Activated CD4-positive, CD25-positive, alpha-beta regulatory T cell treated with anti-CD3 and anti-CD28 coated beads, Interleukin-2, amount 50 U/mL, for 72 hours (primary cell): ENCODE measurements at places on chromosomes 7 and 10.

GRCh38 chr7:12207046-12207445, 4.0 kb upstream of the TMEM106B start:
- no peak for DNase-seq

- no peak for DNase-seq
Measured at GRCh38 chr7:106285855-106286492, 1.2 kb upstream of the NAMPT start.

DNA sequence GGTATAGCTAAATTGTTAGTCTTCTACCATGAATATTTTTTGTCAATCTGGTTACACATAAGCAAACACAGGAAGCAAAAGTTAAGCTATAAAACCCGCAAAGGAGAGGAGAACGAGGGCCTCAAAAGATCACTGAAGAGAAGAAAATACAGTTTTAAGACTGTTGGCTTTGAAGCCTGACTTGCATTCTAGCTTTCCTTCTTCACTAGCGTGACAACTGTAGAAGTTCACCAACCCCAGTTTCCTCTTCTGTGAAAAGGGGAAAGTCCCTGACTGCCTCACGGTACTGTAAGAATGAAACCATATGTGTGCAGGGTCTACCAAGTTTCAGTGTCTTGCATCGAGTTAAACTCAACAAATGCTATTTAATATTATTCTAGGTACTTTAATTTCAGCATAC, 7.5 kb upstream of the LRRN3 start:
- no peak for DNase-seq

GRCh38 chr10:6218692-6219493, 16.2 kb downstream of the PFKFB3 start:
- no peak for DNase-seq

DNA sequence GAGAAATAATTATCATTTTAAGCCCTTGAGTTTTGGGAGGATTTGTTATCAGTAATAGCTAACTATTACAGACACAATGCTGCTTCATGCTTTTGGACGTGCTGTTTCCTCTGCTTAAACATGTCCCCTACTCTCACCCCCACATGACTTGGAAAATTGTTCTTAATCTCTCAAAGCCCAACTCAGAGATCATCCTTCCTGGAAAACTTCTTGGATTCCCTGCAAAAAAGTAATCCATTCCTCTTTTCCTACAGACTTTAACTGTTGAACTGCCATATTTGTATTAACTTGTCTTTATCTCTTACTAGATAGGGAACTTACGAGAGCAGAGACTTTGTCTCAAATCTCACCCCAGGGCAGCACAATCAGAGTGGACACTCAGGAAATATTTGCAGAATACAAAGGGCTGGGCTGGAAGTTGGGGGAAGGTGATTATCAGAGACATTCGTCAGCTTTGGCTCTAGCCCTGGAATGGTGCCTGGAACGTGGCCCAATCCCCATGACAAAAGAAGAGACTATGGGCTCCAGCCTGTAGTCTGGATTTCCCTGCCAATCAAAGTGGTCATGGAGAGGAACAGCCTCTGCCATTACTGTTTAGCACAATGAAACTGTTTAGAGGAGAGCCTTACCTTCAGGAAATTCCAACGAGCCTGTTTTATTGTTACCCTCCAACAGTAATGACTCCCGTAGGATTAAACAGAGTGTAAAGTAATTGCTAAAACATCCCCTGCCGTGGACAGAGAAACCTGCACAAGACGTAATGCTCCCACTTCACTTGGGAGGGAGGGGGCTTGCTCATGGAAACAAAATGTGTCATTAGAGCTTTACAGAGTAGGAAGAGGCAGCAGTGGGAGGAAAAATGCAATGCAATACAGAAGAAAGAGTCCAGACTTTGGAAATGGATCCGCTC, 140.4 kb upstream of the AUTS2 start:
- DNase-seq = no peak

GRCh38 chr7:3280946-3281656, 20.0 kb upstream of the SDK1 start:
- DNase-seq = no peak

DNA sequence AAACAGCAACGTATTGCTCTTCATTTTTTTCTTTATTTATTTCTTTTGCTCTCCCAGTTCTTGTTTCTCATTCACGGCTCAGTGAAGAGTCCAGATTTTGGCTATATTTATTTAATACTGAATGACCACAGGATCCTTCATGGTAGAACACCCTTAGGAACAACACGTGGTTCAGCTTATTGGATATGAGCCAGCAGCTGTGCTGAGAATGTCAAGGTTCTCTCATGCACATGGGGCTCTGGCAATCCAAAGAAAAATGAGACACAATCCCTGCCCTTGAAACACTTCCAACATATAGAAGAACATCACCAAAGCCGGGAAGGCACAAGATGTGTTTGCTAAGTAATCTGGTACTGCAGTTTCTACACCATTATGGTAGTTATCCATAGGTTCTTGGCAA, 852.9 kb downstream of the SORCS1 start:
- DNase-seq = no peak

- DNase-seq = peak; percentile 74
Measured at GRCh38 chr7:43583424-43584194, 701 bp downstream of the STK17A start.

- no peak for DNase-seq
Measured at GRCh38 chr10:86160890-86161585, 205.6 kb downstream of the GRID1 start.

DNA sequence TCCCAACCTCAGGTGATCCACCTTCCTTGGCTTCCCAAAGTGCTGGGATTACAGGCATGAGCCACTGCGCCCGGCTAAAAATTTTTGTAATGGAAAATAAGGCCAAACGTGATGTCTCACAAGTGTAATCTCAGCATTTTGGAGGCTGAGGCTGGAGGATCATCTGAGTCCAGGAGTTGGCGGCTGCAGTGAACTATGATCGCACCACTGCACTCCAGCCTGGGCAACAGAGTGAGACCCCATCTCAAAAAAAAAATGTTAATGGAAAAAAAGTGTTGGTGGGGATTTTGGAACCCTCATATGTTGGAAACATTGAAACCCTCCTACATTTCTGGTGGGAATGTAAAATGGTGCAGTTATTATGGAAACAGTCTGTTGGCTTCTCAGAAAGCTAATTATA, 2.7 kb upstream of the SRPK2 start:
- DNase-seq = no peak

DNA sequence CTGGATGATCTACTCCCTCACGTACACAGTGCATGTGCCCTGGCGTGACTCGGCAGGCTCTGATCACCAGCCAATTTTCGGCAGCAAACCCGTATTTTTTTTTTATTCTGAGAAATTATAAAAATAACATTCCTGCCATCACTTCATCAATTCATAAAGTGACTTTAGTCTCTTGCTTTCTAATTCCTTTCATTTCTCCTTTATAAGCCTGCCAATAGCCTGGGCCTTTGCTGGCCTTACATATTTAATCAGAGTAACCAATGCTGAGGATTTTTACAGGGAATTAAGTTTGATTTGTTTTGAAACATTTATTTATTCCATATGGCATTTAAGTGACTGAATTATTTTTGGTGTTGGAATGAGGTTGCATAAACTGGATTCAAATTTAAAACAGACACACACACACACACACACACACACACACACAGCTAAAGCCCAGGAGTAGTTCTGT, 140.8 kb downstream of the ETV1 start:
- no peak for DNase-seq

DNA sequence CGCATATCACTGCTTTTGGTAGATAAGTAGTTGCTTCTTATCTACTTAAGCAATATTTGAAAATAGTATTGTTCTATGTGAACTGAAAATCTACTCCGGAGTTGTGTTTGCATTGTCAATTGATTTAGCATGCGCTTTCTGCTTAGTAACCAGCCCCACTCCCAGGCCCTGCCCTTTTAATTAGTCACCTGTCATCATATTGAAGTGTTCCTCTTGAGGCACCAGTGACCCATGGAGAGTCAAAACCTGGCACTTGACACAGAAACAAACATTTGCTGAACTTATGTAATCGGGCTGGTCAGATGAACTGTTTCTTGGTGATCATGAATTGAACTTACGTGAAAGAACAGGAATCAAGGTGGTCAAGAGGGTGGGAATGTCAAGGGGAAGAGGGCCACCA, 27.8 kb upstream of the CDHR3 start:
- no peak for DNase-seq

DNA sequence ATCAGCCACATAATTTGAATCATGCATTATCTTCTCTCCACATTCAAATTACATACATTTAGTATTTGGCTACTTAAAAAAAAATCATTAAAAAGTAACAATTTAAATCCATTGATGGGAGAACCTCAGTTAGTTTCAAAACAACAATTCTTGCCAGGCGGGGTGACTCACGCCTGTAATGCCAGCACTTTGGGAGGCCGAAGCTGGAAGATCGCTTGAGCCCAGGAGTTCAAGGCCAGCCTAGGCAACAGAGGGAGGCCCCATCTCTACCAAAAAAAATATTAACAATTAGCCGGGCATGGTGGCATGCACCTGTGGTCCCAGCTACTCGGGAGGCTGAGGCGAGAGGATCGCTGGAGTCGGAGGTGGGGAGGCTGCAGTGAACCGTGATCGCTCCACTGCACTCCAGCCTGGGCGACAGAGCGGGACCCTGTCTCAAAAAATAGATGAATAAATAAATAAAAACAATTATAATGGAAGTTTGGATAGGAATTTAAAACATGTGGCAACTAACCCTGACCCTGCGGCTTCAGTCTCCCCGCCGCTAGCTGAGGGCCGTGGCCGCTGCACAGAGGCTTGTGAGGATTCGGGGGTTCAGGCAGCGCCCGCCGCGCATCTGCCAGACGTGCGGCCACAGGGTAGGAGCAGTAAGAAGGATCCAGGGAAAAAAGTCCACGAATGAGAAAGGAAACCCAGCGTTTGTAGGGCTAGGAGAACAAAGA, 1.1 kb upstream of the CSGALNACT2 start:
- DNase-seq = no peak

GRCh38 chr10:99870123-99870730, 87.8 kb downstream of the ABCC2 start:
- DNase-seq = no peak

GRCh38 chr7:102079140-102080018, 207.3 kb upstream of the SH2B2 start:
- no peak for DNase-seq

GRCh38 chr7:149334930-149335329, 72.9 kb downstream of the ZNF783 start:
- no peak for DNase-seq

DNA sequence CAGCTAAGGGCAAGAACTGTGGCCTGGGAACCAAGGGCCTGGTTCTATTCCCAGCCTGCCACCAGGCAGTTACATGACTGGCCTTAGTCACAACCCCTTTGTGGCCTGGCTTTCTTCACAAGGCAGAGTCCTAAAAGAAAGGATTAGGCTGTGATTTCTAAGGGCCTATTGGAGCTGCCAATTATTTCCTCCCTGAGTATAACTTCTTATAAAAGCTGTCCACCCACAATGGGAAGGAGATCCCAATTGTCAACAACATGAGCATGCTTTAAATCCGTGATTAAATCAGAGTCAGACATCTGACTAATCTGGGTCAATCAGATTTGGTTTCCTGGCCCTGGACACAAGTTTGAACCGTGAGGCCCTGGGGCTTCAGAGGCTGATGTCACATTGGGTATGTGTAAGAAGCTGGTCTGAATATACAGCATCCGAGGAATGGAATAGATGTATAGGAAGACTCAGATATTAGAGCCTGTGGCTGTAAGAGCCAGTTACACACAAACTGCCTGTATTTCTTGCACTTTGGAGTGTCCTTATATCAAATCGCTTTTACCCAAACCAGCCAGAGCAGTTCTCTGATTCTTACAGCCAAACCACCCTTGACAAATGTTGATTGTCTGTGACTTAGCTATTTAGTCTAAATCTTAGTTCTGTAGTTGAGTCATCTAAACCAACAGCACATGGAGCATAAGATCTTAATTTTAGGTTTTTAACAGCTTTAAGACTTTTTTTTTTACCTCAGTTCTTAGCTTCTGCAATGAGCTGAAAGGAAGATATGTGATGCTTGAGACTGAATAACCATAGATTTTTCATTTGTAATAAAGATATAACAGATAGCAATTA, 61.3 kb downstream of the ABCB4 start:
- no peak for DNase-seq

DNA sequence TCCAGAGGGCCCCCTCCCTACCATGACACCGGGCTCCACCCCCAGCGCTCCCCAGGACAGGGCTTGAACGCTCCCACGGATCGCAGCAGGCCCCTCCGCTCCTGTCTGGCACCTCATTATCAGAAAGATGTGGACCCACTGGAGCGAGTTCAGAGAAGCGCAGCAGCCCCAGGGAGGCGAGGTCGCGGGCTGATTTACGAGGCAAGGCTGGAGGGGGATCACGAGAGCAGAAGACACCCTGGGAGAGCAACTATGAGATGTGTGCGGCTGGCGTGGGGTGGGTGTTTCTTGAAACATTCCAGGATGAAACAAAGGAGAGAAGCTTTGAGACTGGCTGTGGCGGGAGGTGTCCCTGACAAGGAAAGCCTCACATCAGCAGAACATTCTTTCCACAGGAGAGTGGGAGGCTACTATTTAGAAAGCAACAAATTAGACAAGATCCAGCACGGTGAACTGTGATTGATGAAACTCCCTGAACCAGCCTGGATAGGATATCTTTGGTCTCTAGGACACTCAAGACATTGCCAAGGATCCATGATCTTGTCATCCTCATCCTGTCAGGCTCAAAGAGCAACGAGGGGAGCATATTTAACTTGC, 66.0 kb downstream of the JCAD start:
- DNase-seq = no peak

GRCh38 chr7:78148166-78148894, 349.8 kb downstream of the PHTF2 start:
- no peak for DNase-seq

DNA sequence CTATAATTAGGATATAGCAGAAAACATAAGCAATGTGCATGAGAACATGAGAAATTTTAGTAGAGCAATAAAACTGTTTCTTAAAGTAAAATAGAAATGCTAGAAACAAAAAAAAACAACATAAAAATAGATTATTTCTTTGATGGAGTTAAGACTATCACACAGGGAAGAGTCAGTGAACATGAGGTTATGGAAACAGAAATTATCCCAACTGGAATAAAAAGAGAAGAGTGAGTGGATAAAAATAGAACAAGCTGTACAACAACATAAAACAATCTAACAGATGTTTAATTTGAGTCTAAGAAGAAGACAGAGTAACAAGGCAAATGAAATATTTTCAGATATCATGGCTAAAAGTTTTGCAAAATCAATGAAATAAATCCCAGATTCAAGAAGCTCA, 7.5 kb upstream of the OR6B1 start:
- DNase-seq = no peak

DNA sequence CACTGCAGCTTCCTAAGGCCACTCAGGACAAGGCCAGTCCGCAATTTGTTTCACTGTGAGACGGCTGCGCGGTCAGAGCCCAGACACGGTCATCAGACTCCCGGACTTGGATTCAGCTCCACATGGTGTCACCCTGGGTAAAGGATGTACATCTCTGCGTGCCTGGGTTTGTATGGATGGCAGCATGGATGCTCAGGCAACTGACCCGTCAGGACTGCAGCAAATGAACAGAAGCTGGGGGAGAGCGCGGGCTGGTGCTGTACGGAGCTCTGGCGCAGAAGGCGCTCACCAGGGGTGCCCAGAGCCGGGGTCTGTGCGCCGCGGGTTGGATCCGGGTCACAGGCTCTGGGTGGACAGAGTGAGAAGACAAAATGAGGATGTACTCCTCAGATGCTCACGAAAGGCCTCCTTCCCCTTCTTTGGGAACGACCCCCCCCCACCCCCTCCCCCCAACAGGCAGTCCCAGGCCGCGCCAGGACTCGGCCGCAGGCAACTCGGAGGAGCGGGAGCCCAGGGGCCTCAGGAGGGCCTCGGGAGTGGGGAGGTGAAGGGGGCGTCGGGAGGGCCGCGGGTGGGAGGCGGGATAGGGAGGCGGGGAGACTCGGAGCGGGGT, 92.4 kb downstream of the CXCL12 start:
- no peak for DNase-seq
